Activated CD4-positive, alpha-beta T cell treated with anti-CD3 and anti-CD28 coated beads for 24 hours (primary cell): ENCODE measurements at places on chromosomes 13 and 19.

- DNase-seq, result no peak
These were observed 1705.5 kb downstream of the SLITRK1 start for GRCh38 chr13:82176751-82177150.

DNA sequence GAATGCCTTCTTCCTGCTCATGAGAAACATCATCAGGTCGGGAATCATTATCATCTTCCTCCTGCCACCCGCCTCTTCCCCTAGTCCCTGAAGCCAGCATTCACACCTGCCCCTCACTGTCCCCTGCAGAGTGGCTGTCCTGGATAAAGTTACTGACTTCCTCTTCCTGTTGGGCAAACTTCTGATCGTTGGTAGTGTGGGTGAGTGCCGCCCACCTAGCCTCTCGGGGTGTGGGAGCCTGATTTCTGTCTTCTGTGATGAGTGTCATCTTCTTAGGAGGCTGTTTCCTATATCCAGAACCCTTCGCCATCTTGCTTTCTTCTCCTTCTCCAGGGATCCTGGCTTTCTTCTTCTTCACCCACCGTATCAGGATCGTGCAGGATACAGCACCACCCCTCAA is 12.5 kb downstream of the SLC44A2 start:
- no peak for DNase-seq

DNA sequence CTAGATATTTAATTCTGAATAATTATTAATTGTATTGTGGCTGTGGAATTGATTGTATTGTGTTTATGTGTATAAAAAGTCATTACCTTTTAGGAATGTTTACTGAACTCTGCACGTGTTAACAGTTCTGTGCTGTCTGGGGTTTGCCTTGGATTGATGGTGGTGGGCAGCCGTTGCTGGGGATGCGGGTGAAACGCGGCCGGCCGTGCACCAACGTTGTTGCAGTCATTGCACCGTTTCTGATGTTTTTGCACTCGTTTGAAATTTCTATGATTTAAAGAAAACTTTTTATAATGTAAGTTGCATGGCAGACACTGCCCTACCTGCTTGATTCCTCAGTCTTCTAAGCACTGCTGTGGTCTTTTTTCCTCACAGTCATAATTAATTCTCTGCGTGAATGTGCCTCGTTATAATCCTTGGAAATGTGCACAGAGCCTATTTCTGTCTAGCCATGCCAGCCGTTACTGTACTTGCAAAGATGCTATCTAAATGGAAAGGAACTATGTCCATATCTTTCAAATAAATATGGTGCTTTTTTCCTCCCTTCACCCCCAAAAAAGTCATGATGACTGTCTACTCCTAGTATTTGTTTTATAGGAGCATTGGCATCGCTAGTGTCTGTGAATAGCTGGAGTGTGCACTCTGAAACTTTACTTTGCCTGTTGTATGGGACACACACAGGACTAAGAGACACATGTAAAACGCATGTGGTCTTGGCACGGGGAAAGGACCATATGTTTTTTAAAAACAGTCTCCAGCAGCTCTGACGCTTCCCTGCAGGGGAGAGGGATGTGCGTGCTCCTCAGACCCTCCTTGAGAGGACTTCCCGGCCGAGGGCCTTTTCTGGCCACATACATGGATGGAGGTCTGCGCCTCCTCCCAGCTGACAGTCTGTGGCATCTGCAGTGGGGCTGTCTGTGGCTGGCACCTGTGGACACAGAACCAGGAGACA is 40.7 kb upstream of the MCF2L start:
- DNase-seq, result no peak

DNA sequence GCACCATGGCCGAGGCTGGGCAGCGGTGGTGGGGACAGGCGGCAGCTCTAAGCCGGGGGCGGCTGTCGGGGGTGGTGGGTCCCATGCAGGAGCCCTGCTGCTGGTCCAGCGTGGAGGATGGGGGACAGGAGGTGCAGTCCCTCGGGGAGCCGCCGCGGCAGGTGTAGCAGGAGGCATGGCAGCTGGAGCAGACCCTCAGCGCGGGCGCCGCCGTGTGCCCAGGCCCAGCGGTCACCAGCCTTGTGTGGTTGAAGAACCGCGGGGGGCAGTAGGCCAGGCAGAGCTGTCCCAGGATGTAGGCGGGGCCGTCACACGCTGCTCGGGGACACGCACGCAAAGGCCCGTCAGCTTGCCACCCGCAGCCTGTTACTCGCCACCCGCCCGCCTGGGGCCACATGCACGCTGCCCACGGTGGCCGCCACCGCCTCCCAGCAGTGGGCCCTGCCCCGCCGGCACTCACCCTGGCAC is 2.9 kb upstream of the C19orf25 start:
- DNase-seq, result no peak

DNA sequence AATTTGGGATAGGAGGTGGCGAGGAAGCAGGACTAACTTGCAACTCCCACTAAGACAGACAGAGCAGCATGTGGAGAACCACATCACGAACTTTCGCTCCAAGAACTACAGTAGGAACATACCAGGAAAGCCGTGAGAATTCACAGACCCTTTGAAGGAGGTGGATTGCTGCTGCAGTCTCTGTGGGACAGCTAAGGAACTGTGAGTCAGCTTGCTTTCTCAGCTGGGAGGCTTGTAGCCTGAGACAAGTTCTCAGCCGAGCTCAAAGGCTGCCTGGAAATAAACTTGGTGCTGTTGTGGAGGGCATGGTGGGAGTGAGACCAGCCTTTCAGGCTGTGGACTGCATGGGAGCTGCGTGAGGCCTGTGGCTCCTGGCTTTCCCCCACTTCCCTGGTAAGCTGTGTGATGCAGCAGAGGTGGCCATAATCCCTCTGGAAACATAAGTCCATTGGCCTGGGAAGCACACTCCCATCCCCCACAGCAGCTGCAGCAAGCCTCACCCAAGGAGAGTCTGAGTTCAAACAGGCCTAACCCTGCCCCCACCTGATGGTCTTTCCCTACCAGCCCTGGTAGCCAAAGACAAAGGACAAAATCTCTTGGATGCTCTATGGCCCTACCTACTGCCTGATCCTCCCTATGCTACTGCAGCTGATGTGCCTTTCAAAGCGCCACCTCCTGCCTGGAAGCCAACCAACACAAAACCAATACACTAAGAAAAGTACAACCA is 441.1 kb upstream of the HTR2A start:
- no peak for DNase-seq

DNA sequence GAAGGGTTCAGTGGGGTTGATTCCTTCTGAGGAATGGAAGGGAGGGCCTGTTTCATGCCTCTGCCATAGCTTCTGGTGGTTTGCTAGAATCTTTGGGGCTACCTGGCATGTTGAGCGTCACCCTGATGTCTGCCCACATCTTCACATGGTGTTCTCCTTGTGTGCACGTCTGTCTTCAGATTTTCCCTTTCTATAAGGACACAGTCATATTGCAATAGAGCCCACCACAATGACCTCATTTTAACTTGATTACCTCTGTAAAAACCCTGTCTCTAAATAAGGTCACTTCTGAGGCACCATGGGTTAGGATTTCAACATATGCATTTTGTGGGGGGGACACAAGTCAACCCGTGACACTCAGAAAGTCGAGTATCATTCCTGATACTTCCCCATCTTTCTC is 257.9 kb downstream of the COG6 start:
- no peak for DNase-seq

DNA sequence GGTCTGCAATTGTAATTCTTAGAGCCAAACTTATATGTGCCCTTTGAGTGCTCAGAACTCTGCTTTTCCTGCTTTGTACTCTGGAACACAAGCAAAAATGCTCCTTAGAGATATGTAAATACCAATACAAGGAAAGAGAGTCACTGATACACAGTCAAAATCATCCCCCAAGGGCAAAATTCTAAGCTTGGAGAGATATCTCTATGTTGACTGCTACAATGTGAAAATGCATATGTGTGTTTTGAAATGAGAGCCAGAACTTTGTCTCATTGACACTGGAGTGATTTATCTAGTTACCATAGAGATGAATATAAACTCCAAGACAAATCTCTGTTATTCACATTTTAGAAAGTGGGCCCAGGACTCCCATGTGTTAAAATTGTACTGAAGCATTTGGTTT is 494.8 kb upstream of the SLITRK1 start:
- no peak for DNase-seq

- no peak for DNase-seq
These were observed 51.4 kb downstream of the VWA8 start for GRCh38 chr13:41909506-41909905.

DNA sequence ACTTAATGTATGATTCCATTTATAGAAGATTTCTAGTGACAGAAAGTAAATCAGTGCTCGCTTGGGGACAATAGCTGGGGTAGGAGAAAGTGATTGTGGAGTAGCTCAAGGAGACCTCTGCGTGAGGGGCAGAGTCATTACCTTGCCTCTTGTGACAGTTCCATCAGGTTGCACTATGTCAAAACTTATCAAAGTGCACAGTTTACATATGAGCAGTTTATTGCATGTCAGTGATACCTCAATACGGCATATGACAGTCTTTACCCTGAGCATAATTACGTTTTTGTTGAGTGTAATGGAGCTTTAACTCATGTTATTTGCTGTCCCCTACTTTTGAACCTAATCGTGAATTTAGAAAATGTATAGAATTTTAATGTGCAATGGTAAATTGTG is 15.0 kb downstream of the ARHGEF7 start:
- no peak for DNase-seq

GRCh38 chr19:3075605-3076431 is 13.5 kb upstream of the TLE5 start:
- DNase-seq, result peak; percentile 76
